ENCODE measurements at places on chromosomes 2 and 18.

DNA sequence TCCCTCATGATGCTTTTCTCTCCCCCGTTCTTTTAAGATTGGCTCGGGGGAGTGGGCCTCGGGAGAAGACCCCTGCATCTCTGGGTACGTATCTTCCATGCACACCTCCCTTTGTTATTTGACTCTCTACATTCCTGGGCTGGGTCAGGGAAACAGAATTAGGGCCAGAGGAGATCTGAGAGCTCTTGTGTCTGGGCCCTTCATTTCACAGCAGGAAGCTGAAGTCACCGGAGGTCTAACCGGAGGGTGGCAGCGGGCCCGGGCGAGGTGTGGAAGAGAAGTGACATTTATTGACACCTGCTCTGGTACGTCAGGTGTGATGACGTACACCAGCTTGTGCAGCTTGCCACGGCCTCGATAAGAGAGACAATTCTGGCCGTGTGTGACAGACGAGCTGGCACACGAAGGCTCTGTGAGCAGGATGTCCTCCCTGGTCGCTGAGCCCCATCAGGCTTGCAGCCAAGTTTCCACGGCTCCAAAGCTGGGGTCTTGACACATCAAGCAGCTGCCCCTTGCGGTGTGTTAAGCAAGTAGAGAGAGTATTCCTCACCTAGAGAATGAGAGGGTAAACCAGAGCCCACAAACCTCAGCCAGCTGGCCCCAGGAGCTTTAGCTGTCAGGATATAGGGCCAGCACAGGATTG is 30.4 kb downstream of the TOGARAM2 start:
- no peak for DNase-seq

GRCh38 chr2:70094978-70095719 is 7.9 kb downstream of the PCBP1 start:
- no peak for DNase-seq

DNA sequence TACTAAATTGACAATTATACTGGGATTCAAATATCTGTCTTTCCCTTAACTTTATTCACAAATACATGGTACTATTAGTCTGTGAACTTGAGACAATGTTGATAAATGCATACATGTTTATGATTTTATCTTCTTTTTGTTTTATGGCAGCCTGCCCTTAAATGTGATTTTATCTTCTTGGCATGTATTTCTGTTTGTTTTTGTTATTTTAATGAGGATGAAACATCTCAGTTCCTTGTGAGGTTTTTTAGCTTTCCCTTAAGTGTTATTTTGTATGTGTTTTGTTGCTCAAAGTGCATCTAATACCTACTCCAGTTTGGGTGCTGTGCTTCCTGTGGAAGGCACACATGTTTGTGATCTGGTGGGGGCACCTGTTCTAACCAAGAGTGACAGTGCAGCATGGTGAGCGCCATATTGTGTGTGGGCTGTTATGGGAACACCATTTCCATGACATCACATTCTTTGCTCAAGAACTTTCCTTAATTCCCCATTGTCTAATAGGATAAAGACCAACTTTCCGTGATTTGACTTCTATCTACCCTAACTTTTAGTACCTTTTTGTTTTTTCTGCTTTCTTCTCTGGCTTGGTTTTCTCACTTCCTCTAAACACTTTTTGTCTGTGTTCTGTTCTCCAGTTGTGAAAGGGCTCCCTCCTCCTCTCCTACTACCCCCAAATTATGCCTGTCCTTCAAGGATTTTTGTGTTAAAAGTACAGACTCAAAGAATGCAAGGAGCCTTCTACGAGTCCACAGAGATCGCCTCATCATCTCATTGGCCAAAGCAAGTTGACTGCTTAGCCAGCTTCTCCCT is 162.1 kb upstream of the TTC39C start:
- no peak for DNase-seq

DNA sequence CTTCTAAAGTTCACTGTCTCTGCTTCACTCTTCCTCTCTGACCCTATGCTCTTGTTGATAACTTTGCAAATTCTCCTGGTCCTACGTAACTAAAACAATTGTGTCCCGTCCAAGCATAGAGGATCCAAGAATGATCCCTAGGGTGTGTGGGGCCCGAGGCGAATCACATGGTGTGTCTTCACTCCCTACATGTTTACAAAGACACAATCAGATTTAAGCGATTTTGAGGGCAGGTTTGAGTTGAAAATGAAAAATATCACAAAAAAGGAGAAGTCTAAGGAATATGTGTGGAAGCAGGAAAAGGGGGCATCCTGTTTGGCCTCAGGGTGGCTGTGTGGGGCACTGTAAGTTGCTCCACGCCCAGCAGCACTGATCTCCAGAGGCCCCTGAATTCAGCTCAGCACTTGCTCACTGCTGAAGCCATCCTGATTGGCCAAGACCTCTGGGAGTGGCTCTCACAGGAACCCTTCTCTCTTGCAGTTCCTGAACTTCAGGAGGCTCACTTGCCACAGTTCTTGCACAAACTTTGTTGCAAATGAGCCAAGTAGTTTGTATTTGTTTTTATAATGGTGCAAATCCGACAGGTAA is 363.6 kb downstream of the ZNF521 start:
- no peak for DNase-seq

GRCh38 chr18:21004726-21005125 is 106.9 kb downstream of the ROCK1 start:
- DNase-seq = peak; percentile 45

GRCh38 chr2:219569041-219569440 is 2.3 kb downstream of the OBSL1 start:
- DNase-seq = no peak

- no peak for DNase-seq
Observed at GRCh38 chr18:49768051-49768391, 45.3 kb downstream of the ACAA2 start.

DNA sequence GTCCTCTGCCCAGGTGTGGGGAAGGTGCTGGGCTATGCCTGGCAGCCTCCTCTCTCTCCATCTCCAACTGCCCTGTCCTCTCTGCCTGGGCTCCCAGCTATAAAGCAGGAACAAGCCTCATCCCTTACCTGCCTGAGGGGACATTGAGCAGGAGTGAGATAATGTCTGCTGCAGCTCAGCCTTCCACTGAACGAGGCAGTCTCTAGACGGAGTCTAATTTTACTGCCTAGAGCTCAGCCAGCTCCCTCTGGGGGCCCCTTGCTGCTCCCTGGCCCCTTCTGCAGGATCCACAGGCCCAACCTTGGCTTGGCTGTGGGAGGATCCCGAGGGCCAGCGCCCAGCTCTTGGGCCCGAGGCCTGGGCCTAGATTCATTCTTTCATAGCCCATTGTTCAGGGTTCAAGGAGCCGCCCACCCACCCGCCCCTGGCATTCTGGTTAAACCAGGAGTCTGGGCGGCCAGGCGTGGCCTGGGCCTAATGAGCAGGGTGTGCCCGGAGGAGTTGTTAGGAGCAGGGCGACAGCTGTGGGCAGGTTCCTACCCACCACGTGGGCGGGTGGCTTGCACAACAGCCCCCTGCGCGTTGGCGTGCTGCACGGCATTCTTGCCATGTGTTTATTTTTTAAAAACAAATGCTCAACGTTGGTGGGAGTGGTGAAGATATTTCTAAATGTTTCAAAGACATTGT is 44.6 kb downstream of the FOSL2 start:
- DNase-seq = no peak

- no peak for DNase-seq
Observed at GRCh38 chr2:26488463-26489212, 10.7 kb upstream of the OTOF start.

DNA sequence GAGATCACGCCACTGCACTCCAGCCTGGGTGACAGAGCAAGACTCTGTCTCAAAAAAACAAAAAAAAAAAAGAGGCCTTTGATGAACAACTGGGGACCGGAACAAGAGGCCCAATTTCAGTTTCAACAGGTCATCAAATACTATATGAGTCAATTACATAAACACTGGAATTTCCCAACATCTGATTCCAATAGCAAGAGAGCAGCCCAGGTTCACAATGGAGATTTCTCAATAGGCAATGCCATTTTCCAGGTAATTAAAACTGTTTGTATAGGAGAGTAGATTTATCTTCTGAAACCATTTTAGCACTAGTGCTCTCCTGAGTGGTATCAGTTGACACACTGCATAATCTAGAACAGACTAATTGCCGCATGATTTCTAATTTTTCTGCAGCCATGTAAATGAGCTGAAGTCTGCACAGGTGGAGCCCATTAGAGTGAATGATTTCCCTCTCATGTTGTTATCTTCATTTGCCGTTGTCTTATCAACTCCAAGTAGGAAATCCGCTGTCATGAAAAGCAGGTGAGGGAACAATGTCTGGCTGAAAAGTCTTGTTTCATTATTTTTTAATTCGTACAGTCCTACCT is 264.1 kb upstream of the MEIS1 start:
- no peak for DNase-seq

DNA sequence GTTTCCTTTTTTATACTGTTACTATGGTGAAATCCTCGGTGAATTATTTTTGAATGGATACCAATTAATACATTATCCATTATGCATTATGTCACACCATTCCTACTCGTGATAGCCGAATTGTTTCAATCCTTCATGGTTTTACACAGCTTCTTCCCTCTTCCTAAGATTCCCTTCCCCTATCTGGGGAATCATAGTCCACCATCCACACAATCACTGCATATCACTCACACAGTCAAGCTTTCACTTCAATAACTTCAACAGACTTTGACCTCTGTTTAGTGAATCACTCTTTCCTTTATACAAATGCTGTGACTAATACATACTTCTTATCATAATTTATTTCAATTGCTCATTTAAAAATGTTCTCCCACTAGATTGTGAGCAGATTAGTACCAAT is 1108.1 kb upstream of the LRRTM1 start:
- no peak for DNase-seq

DNA sequence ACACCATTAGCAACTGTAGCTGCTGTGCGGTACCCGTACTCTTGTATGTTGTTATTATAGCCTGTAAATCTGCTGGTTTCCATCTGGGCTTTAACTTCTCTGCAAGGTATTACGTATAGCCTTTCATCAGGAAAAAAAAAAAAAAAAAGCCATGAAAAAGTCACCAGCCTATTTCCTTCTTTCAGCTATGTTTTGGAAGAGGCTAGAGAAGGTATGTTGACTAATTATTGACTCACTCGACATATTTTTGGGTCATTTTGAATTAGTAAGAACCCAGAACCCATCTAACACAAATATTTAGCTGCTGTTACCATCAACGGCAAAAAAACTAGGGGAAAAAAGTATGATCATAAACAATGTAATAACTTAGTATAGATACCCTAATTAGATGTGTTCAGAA is 1395.6 kb downstream of the SUCLG1 start:
- no peak for DNase-seq

- no peak for DNase-seq
Observed at GRCh38 chr2:139374296-139374850, 594.2 kb upstream of the NXPH2 start.

DNA sequence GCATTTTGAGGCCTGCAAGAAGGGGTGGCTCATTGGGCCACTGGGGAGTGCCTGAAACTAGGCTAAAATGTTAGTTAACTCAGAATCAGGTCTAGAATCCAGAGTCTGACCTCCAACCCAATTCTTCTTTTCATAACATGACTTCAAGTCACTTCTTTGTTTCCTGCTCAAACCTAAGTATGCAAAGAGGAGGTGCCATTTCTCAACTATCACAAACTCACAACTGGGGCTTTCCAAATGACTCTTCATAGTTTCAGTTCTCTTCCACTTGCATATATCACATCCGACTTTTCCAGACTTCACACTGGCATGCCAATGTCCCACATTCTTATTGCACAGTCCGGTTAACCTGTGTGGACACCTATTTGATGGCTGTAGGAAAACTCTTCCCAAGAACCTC is 211.6 kb downstream of the TCF4 start:
- no peak for DNase-seq

DNA sequence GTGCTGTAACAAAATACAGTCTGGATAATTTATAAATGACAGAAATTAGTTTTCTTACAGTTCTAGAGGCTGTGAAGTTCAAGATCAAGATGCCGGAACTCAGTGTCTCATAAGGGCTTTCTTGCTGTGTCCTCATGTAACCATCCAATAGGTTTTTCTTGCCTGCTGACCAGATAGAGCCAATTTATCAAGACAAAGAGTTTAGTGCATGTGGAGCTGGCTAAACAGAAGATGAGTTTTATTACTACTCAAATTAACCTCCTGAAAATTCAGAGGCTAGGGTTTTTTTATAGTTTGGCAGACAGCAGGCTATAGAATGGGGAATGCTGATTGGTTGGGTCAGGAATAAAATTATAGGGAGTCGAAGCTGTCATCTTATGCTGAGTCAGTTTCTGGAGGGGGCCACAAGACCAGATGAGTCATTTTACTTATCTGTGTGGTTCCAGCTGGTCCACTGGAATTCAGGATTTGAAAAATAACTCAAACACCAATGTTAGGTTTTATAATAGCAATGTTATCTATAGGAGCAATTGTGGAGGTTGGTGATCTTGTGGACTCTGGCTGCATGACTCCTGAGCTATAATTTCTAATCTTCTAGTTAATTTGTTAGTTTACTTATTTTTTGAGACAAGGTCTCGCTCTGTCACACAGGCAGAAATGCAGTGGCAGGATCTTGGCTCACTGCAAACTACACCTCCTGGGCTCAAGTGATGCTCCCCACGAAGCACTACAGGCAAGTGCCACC is 3.2 kb upstream of the PDK1 start:
- peak; percentile 81 for DNase-seq

DNA sequence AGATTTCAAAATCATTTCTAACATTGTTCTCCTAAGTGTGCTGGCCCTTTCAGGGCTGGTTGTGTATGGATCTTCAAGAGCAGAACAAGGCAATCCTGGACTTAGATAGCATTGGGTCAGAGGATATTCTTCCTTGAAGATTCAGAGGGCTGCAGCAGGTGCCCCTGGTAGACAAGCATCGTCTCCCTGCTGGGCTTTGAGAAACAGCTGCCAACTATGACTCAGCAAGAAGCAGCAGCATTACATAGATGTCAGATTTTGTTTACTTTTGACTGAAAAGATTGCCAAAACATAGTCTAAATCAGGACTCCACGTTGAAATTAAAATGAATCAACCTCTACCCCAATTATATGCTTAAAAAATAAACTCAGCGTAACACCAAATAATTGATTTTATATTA is 618.8 kb downstream of the SOCS6 start:
- no peak for DNase-seq

GRCh38 chr18:57437766-57438671 is 2.8 kb downstream of the ONECUT2 start:
- peak; percentile 18 for DNase-seq

GRCh38 chr2:168118733-168119514 is 128.5 kb downstream of the STK39 start:
- peak; percentile 65 for DNase-seq

- peak; percentile 68 for DNase-seq
Observed at GRCh38 chr18:55510809-55511208, 77.2 kb downstream of the TCF4 start.

DNA sequence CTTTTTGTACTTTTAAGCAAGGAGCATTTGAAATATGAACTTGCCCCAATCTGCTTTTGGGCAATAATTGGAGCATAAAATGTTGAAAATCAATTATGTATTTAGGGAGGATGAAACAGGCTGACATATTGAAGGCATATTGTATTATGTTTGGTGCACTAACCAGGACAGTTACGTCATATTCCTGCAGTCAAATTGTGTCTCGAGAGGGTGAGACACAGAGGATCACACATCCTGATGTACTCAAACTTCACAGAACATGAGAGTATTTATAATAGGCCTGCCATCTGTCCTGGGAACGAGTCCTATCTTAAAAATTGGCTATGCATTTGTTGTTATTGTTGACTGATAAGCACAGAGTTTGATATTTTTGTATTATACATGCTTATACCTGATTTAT is 44.7 kb downstream of the TANC1 start:
- no peak for DNase-seq

- DNase-seq = no peak
Observed at GRCh38 chr18:70288851-70289328, at the start of gene SOCS6. Gene SOCS6, plus strand, starts transcription at chr18:70289045. Its CDS starts 35,624 bp downstream, at chr18:70324669.

Data from non-pigmented ciliary epithelial cell (primary cell).